ENCODE measurements at places on chromosomes 3 and 15.

- DNase-seq = no peak
Observed at GRCh38 chr3:65641045-65641444, 397.7 kb downstream of the MAGI1 start.

DNA sequence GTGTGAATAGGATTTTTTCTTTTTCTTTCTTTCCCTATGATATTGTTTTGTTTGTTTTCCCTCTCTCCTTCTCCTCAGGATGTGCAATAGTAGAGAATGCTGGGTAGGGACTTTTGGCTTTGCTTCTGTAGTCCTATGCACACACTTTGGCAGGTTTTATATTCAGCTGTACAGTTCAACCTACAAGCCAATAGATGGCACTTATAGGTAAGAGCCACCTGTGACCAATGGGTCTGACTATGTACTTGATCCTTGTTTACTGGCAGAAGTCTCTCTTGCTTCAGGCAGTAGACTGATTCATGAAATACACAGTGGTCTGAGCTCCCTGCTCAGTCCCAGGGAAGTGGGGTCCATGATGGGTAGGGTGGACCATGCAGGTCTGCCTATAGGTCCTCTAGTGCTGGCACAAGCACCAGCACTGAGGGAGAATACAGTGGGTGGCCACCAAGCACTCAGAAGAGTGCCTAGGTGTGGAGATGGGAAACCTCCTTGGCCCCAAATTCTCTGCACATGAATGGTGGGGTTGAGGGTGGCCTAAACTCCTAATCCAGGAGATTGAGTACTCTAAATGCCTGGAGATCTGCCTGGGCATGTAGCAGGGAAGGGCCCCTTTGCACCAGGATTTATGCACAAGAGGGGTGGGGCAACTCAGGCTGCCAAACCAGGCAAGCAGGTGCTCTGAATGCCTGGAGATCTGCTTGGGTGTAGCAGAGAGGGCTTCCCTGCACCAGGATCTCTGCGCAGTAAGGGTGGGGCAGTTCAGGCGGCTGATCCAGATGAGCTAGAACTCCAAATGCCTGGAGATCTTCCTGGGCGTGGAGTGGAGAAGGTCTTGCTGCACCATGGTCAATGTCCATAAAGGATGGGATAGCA is 176.1 kb downstream of the DOCK3 start:
- peak; percentile 58 for DNase-seq

- no peak for DNase-seq
Observed at GRCh38 chr3:146189519-146190173, 28.7 kb upstream of the PLOD2 start.

DNA sequence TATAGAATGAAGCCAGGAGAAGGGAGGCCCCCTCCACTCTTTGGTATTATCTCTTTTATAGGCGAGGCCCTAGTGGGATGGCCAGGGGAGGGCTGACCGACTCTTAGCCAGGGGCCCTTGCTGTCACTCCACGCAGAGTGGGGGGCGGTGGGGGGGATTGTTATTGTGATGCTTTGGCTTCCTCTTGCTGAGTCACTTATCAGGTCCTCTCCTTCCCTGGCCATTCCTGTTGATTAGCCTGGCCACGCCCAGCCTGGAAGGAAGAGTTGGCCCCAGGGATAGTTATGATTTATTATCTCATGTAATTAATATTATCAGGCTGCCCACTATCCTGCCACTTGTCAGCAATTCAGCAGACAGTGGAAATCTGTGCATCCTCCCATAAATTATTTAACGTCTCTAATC is 25.5 kb upstream of the SKOR1 start:
- no peak for DNase-seq

GRCh38 chr3:10744098-10744465 is 71.9 kb upstream of the SLC6A11 start:
- DNase-seq = no peak

- no peak for DNase-seq
Observed at GRCh38 chr15:50840520-50840919, 68.0 kb upstream of the AP4E1 start.

DNA sequence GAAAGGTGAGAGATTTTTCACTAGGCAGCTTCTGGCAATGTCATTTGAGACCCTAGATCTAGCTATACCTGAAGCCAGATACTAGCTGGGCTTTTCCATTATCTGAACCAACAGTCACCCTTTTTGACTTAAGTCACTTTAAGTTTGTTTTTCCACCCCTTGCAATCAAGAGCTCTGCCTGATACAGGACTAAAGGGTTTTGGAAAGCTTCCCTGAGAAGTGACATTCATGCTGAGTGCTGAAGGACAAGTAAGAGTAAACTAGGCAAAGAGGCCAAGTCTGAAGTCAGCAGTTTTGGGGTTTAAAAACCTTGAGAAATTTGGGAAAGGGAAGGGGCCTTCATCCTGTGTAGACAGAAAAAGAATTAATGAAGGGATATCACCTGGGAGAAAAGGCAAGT is 27.1 kb upstream of the CCDC174 start:
- no peak for DNase-seq

GRCh38 chr15:92545996-92546395 is 109.6 kb downstream of the FAM174B start:
- no peak for DNase-seq

- DNase-seq = no peak
Observed at GRCh38 chr3:8887435-8888300, 75.6 kb downstream of the RAD18 start.

DNA sequence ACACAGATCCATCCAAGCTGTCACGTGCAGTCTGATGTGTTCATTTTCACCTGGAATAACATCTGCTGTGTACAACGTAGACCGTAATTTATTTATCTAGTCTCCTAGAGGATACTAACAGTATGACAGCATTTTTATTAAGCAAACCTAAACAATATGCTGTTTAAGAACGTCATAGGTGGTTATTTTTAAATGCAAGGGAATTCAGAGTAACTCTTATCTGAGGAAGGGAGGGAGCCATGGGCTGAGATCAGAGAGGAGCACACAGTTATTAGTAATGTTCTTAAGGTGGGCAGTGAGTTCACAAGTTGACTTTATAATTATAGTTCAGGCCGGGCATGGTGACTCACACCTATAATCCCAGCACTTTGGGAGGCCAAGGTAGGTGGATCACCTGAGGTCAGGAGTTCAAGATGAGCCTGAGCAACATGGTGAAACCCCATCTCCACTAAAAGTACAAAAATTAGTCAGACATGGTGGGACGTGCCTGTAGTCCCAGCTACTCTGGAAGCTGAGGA is 193.6 kb downstream of the UACA start:
- DNase-seq = no peak

DNA sequence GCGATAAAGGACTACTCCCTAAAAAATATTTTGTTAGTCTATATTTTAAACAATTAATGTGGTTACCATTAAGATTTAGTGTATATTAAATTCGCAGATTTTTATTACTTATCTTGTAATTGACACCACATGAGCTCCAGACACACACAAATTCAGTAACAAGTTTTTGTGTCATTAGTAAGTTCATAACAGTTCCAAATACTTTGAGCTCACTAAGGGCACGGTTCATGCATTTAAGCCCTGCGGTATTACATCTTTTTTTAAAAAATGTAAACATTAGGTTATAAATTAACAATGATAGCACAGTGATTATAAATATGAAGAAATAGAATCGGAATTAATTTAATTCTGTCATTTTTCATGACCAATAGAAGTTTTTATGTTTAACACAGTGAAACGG is 317.3 kb downstream of the ZNF385D start:
- no peak for DNase-seq
